AG09309 (cell line): ENCODE measurements at places on chromosomes 1 and 21.

- DNase-seq: no peak
Measured at GRCh38 chr1:90045853-90046563, 51.1 kb downstream of the ZNF326 start.

GRCh38 chr1:33943978-33944377 lies 80.1 kb downstream of the HMGB4 start:
- DNase-seq: peak; percentile 80

GRCh38 chr1:23562137-23562876 lies 3.0 kb upstream of the ID3 start:
- peak; percentile 95 for DNase-seq

DNA sequence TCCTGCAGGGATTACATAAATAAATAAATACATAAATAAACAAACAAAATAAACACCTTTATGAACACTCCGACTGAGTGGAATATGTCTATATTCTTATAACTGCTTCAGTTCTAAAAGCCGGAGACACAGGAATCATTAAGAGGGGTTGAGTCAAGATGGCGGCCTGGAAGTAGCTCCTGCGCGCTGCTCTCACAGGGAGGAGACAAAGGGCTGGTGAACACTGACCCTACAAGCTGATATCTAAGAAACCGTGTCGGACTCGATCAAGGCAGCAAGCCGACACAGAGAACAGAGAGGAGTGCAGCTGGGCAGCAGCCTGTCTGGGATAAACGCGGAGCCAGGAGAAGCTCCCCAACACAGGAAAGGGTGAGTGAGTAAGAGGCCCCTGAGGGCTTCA lies 1098.6 kb upstream of the NCAM2 start:
- no peak for DNase-seq

DNA sequence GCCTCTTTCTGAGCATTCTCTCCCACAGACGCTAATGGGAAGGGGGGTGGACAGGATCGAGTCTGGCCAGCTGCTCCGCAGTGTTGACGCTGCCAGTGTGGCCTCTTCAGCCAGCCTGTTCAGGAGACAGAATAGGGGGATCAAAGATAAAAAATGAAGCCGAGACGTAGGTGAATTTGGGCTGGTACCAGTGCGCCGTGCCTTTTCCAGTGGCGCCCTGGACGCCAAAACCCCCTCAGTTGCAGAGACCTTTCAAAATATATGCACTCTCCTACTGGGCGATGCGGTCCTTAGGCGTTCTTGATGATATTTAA lies 1.1 kb downstream of the TTC3 start:
- DNase-seq: no peak

- DNase-seq: no peak
Measured at GRCh38 chr1:36687312-36687711, 204.6 kb upstream of the CSF3R start.

DNA sequence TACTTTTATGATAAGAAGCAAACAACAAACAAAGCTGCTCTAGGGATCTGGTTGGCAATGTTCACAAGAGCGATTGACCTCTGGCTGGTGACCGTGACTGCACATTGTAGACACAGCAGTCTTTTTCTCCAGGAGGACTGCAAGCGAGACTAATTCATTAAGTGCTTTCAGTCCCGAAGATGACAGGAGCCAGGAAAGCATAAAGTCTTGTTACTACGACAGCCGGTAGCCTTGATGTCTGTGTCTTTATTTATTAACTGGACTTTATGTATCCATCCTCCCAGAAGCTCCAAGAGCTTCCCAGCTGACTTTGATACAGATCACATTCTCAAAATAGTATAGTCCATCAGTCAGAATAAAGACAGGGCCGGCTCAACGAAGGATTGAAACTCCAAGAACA lies 18.2 kb downstream of the FAM163A start:
- DNase-seq: no peak
